Naive thymus-derived CD4-positive, alpha-beta T cell (primary cell): ENCODE measurements at places on chromosomes 6 and 20. TPM values are rescaled to one million over a fixed set of nuclear protein-coding genes. Genes with fewer than 3 reads are reported as not detected.

DNA sequence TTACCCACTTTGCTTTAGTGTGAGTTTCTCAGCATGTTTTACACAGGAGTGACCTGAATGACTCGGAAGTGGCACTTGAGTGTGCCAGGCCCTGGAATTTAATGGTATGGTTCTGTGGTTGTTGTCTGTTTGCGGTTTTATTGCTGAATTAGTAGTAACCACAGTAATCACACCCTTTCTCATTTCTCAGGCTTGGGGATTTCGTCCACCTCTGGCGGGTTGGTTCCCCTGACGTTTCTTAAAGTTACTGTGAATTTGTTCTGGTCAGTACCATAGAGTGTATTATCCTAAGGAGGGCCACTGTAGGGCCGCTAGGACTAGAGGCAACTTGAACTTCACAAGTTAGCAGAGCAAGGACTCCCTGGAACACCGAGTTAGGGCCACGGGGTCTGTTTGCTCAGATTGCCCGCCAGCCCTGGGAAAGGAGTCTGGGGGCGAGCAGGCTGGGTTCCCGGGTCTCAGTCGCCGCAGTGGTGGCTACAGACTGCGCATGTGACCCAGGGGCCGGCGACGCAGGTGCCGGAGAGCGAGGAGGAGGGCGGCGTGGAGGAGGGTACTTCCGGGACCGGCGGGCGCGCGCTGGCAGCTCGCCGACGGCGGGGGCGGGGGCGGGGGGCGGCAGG lies 546 bp upstream of the KLHL32 start:
- DNase-seq: no peak

GRCh38 chr6:41073968-41074691 lies 1.4 kb downstream of the NFYA start:
- peak; percentile 11 for DNase-seq

GRCh38 chr6:70130865-70131264 lies 172.0 kb downstream of the COL9A1 start:
- no peak for DNase-seq

DNA sequence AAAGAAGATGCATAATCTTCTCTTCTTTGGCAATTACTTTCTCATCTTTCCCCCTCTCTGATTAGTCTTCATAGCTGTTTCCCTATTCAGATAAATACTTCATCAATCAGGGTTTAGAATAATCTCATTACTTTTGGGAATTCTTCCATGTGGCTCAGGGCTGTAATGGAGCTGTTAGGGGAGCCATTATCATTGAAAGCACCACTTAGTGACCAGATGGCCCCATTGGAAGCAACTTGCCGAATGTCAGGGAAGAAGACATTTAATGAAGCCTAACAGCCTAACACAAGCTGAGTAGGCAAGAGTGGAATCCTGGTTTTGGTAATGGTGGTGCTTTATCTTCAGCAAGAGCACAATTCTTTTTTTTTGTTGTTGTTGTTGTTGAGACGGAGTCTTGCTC lies 45.0 kb downstream of the TIAM2 start:
- no peak for DNase-seq

MUC22 gene
- not detected for total RNA-seq

ISM1 gene
- total RNA-seq: 3.2 TPM

LTB gene
- 417 TPM for total RNA-seq

TCP11 gene
- not detected in 2 replicates for total RNA-seq
